ENCODE measurements at places on chromosomes 6 and 20.

GRCh38 chr20:61118429-61119224, 133.4 kb upstream of the CDH4 start:
- DNase-seq, result no peak

DNA sequence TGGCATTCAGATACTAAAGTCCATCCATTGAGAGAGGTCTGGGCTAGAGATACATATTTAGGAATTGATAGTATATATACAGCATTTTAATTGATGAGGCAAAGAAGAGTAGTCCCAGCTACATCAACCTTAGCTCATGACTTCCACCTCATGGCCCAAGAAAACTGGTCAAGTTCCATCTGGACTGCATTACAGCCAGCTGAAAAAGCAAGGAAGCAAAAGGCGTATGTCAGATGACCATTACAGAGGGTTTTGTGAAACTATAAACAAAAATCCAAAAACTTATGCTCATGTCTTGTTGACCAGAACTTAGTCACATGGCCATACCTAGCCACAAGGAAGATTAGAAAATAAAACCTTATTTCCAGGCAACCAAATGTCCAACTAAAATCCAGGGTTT, 46.8 kb upstream of the RNF146 start:
- no peak for DNase-seq

GRCh38 chr20:22282696-22283095, 301.7 kb downstream of the FOXA2 start:
- DNase-seq, result no peak

DNA sequence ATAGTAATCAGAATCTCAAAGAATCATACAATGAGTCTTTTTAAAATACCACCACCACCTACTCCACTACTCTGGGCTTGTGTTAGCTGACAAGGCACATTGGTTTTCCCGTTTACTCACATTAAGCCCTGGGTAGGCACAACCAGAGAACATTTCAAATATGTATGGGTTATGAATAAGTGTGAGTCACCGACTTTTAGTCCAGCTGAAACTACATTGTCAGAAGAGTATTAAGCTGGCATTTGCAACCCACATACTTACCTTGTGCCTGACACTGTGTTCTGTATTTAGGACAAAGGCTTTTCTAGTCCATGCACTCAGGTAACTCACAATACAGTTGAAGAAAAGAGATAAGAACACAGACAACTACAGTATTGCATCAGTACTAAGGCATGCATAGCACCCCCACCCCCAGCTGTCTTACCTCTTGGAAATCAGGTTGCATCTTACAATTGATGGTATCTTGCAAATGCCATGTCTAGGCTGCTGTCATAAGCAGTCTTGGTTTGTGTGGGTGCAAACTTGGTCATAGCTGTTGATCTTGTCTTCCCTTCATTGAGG, 40.3 kb upstream of the AHI1 start:
- DNase-seq, result no peak

GRCh38 chr20:3843490-3843889, 3.1 kb upstream of the MAVS start:
- DNase-seq, result no peak

- no peak for DNase-seq
Measured at GRCh38 chr6:116108836-116109235, 8.2 kb downstream of the NT5DC1 start.

- no peak for DNase-seq
Measured at GRCh38 chr20:6718662-6719368, 48.7 kb upstream of the BMP2 start.

GRCh38 chr6:157455731-157456523, 74.9 kb downstream of the ZDHHC14 start:
- DNase-seq, result no peak

Measured in DMS153 (cell line).